ENCODE measurements at places on chromosomes 12 and 14.

- no peak for DNase-seq
Observed at GRCh38 chr14:35750202-35750904, 58.7 kb downstream of the RALGAPA1 start.

DNA sequence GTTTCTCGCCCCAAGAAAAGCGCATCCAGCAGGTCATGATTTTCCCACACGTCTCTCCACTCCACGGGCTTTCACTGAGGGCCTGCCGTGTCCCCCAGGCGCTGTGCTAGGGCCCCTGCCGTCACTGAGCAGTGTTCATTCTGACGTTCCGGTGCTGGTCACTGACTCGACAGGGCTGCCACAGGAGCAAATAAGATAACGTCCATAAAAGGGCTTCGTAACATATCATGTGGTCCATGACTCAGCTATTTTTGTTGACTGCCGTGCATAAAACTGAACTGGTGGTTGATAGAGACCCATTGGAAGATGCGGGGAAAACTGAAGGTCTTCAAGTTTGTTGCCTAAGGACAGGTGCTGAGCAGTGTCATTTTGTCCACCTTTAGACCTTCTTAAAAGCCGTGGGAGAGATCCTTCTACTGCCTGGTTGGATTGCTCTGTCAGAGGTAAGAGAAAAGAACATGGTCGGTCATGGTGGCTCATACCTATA is 46.3 kb downstream of the ADGRD1 start:
- no peak for DNase-seq

GRCh38 chr14:29558516-29558915 is 369.1 kb downstream of the PRKD1 start:
- no peak for DNase-seq

- DNase-seq = no peak
Observed at GRCh38 chr12:105539735-105540134, 209.2 kb downstream of the C12orf75 start.

GRCh38 chr12:93365616-93366405 is 11.9 kb upstream of the NUDT4 start:
- no peak for DNase-seq

- DNase-seq = no peak
Observed at GRCh38 chr14:97005934-97006333, 208.8 kb downstream of the VRK1 start.

DNA sequence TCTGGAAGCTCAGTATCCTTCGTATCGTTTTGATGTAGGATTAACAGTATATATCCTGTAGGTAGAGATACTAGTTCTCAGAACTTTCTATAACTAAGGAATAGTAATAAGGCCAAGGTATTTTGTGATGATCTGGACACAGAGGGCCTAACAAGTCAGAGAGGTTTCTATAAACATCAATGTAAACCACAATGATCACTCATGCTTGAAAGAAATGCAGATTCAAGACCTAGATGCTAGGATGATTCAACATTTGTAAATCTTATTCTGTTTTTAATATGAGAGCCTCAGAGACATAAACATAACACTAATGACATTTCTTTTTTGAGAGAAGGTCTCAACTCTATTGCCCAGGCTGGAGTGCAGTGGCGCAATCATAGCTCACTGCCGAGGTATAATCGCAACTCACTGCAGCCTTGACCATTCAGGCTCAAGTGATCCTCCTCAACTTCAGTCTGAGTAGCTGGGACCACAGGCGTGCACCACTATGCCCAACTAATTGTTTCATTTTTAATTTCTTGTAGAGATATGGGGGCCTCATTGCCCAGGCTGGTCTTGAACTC is 16.2 kb downstream of the SUPT16H start:
- DNase-seq = no peak

DNA sequence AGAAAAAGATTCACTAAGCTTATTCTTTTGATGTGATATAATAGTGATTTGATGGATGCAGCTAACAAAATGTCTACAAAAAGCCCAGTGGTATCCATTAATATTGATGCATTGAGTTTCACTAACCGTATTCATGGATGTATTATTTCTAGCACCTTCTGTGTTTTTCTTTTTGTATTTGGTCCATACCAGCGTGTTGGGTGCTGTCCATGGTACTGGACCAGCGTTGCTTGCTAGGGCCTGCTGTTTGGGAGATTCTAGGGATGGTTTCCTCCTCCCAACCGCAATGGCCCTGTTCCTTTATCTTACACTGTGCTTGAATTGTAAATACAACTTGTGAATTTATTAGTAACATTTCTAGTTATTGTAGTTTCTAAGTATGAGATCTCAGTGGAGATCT is 31.7 kb downstream of the ANO4 start:
- DNase-seq = no peak

GRCh38 chr12:12715459-12716150 is 1.6 kb upstream of the CDKN1B start:
- DNase-seq = no peak

Measured in stimulated activated CD4-positive, alpha-beta T cell treated with anti-CD3 and anti-CD28 coated beads, TNF-alpha, amount 100 ng/mL, for 1 hour (primary cell).